Activated CD8-positive, alpha-beta T cell treated with anti-CD3 and anti-CD28 coated beads for 36 hours (primary cell): ENCODE measurements at places on chromosomes 12 and 14. TPM values are rescaled to one million over a fixed set of nuclear protein-coding genes. Genes with fewer than 3 reads are reported as not detected.

- H3K4me3 ChIP-seq = no peak overlapping the region
- H3K27ac ChIP-seq = no peak overlapping the region
These were observed 7.0 kb upstream of the PGAM5 start for GRCh38 chr12:132703641-132704040.

DNA sequence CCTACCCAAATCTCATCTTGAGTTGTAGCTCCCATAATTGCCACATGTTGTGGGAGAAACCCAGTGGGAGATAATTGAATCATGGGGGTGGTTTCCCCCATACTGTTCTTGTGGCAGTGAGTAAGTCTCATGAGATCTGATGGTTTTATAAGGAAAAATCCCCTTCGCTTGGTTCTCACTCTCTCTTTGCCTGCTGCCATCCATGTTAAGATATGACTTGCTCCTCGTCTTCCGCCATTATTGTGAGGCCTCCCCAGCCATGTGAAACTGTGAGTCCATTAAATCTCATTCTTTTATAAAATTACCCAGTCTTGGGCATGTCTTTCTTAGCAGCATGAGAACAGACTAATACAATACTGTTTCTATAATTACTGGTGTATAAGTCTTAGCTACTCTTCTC is 6.5 kb upstream of the BCAT1 start:
- no peaks in the 10 kb centered on the region for H3K36me3 ChIP-seq
- H3K4me1 ChIP-seq = peaks cover 31% of the 10 kb centered on the region
- no peak overlapping the region for H3K27ac ChIP-seq
- DNase-seq = peak; percentile 31

DNA sequence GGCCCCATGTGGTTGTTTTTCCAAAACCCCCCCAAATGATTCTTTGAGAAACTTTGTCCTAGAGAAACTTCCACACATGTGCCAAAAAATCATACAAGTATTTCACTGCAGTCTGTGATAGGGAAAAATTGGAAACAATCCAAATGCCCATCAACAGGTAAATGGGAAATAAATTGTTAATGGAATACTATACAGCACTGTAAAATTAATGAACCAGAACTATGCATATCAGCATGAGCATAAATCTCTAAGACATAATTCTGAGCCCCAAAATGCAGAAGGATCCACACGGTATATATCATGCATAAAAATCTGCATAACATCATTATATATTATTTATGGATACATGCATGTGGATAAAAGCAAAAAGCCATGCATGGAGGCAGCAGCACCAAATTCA is 5.3 kb upstream of the FICD start:
- no peak overlapping the region for H3K4me3 ChIP-seq
- H3K4me1 ChIP-seq = peaks cover 17% of the 10 kb centered on the region
- no peaks in the 10 kb centered on the region for H3K27me3 ChIP-seq
- DNase-seq = no peak

DNA sequence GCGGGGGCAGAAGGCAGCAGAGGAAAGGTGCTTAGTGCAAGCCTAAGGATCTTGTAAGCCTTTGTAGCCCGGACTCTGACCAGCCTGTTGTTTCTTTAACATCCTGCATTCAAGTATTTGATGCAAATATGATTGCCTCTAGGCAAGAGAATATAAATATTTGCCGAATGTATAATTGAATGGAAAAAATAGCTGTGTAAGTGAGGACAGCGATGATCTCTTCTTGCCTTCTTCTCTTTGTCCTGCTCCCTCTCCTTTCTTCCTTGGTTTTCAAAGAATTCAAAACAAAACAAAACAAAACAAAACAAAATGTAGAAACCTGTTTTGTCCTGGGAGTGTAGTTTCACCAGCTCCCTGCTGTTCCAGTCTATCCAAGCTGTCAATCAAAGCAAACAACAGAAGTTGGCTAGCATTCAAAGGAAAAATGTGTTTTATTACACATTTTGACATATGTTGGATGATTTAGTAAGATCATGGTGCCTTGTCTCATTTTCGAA is 74.9 kb upstream of the CPM start:
- peaks cover 9% of the 10 kb centered on the region for H3K4me1 ChIP-seq
- peaks cover 35% of the 10 kb centered on the region for H3K27me3 ChIP-seq
- no peak overlapping the region for H3K4me3 ChIP-seq
- no peak overlapping the region for H3K27ac ChIP-seq
- H3K36me3 ChIP-seq = no peaks in the 10 kb centered on the region
- DNase-seq = no peak

DNA sequence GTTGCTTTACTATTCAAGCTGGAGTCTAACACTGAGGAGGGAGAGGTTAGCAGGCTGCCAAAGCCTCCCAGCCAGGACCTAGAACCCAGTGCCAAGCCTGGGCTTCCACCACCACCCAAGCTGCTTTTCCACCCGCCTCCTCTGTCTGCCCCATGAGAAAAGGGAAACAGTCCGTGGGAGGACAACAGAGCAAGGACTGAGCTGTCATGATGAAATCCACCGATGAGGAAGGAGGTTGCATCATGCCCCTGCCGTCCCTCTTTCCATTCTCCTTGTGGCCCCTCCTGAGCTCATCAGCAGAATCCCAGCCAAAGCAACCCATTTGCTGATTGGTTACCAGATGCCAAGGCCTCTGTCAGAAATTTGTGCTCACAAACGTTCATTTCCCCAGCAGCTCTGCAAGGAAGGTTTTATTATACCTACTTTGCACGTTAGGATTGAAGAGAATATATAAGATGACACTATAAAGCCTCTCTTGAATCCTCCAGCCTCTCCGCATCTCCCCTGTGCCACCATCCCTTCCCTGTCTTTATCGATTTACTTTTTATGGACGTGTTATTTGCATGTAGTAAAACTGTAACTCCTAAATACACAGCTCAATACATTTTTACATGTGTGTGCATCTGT is 6.3 kb upstream of the SERPINA1 start:
- no peak overlapping the region for H3K4me3 ChIP-seq
- H3K36me3 ChIP-seq = no peaks in the 10 kb centered on the region
- peak; percentile 58 for DNase-seq
- peak overlapping the region; percentile 86 for H3K27ac ChIP-seq

- no peak overlapping the region for H3K4me3 ChIP-seq
- no peaks in the 10 kb centered on the region for H3K36me3 ChIP-seq
- DNase-seq = no peak
- H3K4me1 ChIP-seq = no peaks in the 10 kb centered on the region
- no peaks in the 10 kb centered on the region for H3K27me3 ChIP-seq
- no peak overlapping the region for H3K27ac ChIP-seq
These were observed 359.5 kb downstream of the CACNA1C start for GRCh38 chr12:2412305-2412643.

- H3K4me3 ChIP-seq = no peak overlapping the region
- DNase-seq = no peak
- H3K36me3 ChIP-seq = no peaks in the 10 kb centered on the region
These were observed 185.6 kb downstream of the ZFP36L1 start for GRCh38 chr14:68607081-68607866.

DNA sequence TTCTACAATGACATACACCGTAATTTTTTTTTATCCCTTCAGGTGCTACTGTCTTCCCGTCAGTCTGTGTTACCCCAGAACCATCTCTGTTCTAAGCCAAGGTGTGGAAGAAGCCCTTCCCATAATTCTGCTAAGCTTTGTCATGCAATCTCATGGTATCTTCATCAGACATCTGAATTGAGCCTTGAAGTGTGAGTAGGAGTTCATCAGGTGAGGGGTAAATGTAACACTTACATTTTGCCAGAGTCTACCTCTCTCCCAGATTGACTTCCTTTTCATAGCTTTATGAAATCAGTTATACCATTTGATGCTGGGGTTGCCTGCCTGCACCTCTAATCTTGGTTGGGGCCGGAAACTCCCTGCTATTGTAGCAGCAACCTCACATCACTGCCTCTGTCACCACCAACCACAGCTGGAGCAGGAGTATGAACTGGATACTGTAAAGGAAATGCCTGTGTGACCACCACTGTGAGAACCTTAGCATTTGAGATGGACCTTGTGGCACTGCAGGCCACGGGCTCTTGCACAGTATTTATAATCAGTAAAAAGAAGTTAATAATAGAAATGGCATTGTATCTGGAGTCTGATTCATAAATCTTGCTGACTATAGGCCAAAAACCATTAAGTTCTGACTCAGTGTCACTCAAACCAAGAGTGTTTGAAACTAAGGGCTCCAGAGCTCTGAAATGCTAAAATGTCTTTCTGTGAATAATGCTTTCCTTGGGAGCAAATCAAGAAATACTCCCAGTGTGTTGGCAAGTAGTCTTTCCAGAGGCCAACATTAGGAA is 58.7 kb upstream of the STK38L start:
- H3K27ac ChIP-seq = peak overlapping the region; percentile 57
- no peaks in the 10 kb centered on the region for H3K27me3 ChIP-seq
- DNase-seq = peak; percentile 78
- H3K4me1 ChIP-seq = peaks cover 22% of the 10 kb centered on the region
- no peaks in the 10 kb centered on the region for H3K36me3 ChIP-seq

- peaks cover 65% of the 10 kb centered on the region for H3K36me3 ChIP-seq
- H3K4me3 ChIP-seq = no peak overlapping the region
- H3K27ac ChIP-seq = no peak overlapping the region
- peaks cover 31% of the 10 kb centered on the region for H3K4me1 ChIP-seq
These were observed 30.5 kb downstream of the CEP83 start for GRCh38 chr12:94429191-94429590.

DNA sequence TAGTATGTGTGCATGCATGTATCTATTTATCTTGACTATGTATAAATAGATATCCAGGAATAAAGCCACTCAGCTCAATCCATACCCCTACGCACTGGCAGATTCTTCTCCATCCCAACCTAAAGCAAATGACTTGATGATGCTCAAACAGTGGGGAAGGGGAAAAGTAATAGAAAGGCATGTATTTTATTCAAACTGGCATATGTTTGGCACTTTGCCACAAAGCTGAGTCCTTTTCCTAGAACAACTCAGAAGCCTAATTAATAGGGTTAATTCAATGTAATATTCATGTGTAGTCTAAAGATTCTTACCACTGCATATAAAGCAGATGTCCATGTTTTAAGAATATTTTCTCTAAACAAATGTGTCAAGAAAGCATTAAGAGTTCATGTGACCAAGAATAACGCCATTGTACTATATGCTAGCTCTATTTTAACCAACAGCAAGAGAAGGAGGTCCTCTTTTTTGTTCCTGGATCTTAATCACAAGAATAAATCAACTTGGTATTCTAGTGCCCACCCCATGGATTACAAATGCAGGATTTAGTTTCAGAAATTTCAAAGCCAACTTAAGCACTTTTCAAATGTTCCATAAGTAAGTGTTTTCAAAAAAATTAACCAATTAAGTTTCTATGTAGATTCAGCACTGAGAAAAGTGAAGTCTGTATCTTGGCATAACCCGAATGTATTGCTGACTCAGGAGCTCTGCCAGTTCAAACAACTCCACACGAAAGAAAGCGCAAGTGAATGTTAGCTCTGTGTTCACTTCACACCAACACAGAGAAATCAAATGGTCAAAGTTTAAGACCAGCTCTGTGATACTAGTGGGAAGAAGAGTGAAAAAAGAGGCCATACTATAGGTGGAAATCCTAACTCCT is 233.6 kb downstream of the MED13L start:
- H3K4me1 ChIP-seq = peaks cover 30% of the 10 kb centered on the region
- no peak overlapping the region for H3K27ac ChIP-seq
- H3K4me3 ChIP-seq = no peak overlapping the region
- no peak for DNase-seq
- peaks cover 6% of the 10 kb centered on the region for H3K36me3 ChIP-seq
- no peaks in the 10 kb centered on the region for H3K27me3 ChIP-seq

GRCh38 chr12:28941248-28941647 is 207.8 kb upstream of the FAR2 start:
- H3K4me1 ChIP-seq = no peaks in the 10 kb centered on the region

GRCh38 chr14:21768116-21768874 is 94.7 kb upstream of the OR4E1 start:
- peak overlapping the region; percentile 54 for H3K27ac ChIP-seq
- DNase-seq = peak; percentile 39
- H3K36me3 ChIP-seq = no peaks in the 10 kb centered on the region

DNA sequence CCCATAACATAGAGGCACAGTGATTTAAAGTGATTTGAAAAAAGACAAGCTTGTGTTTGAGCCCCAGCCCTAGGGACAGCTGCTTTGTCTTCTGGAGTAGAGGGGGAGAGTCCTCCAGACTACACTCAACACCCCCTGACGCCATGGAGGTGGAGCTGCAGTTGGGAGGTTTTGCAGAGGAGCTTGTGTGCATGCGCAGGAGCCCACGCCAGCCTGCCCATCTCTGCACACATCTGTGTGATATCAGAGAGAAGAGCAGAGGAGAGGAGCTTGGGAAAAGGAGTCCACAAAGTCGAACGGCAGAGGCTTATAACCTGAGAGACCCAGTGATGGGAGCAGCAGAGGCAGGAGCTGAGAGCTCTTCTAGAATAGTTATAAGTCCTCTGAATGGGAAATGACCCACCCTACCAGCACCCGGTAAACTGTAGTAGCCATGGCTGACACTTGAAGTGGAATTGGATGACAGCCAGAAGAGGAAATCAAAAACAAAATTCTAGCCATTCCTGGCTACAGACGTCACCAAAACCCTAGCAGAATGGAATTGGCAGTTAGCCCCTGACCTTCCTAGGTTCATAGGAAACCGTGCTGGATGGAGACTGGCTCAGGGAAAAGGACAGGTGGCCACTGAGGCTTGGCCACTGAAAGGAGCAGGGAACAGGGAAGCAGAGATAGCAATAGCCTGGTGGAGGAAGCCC is 185.1 kb upstream of the VASH1 start:
- no peak overlapping the region for H3K4me3 ChIP-seq
- no peak for DNase-seq
- no peaks in the 10 kb centered on the region for H3K36me3 ChIP-seq
- H3K27me3 ChIP-seq = no peaks in the 10 kb centered on the region
- no peaks in the 10 kb centered on the region for H3K4me1 ChIP-seq
- no peak overlapping the region for H3K27ac ChIP-seq

- H3K4me1 ChIP-seq = no peaks in the 10 kb centered on the region
- H3K36me3 ChIP-seq = no peaks in the 10 kb centered on the region
- H3K4me3 ChIP-seq = no peak overlapping the region
- DNase-seq = no peak
- no peak overlapping the region for H3K27ac ChIP-seq
These were observed 41.3 kb downstream of the TDG start for GRCh38 chr12:104006929-104007328.

DNA sequence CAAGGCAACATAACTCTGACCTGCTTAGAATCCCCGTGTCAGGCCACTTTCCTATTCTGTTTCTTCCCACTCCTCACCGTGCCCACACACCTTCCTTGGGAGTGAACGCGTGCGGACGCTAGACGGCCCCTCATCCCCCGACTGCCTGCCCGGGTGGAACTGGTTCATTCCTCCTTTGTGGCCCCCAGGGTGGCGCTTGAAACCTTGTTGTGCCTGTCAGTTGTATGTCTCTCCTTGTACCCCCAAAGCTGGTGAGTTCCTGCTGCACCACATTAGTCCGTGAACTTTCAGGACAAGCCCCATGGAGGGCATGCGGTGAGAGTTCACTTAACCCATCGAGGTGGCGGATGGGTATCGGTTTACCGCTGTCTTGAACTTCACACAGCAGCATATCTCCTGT is 46.7 kb downstream of the SSH1 start:
- no peaks in the 10 kb centered on the region for H3K27me3 ChIP-seq
- peaks cover 24% of the 10 kb centered on the region for H3K36me3 ChIP-seq
- H3K4me3 ChIP-seq = no peak overlapping the region
- H3K27ac ChIP-seq = no peak overlapping the region

- peak overlapping the region; percentile 1 for H3K4me3 ChIP-seq
- peak overlapping the region; percentile 79 for H3K27ac ChIP-seq
- no peaks in the 10 kb centered on the region for H3K36me3 ChIP-seq
- peaks cover 15% of the 10 kb centered on the region for H3K4me1 ChIP-seq
- peak; percentile 68 for DNase-seq
- no peaks in the 10 kb centered on the region for H3K27me3 ChIP-seq
These were observed 35.3 kb downstream of the MAP1LC3B2 start for GRCh38 chr12:116594325-116595038.

Gene FOXA1
- not detected for total RNA-seq

Gene TESPA1
- total RNA-seq = 112 TPM

Gene FOXN4
- not detected for total RNA-seq

Gene CLEC4A
- total RNA-seq = 0.98 TPM

Gene RBP5
- total RNA-seq = not detected
